ENCODE measurements at places on chromosomes 5 and 9. TPM values are rescaled to one million over a fixed set of nuclear protein-coding genes. Genes with fewer than 3 reads are reported as not detected.

OTULINL gene
- total RNA-seq, result 0.36 TPM

VLDLR gene
- total RNA-seq, result 10.1 TPM

TCERG1 gene
- 43.6 TPM for total RNA-seq

CYLC2 gene
- total RNA-seq, result not detected

SMIM33 gene
- not detected for total RNA-seq

SPINK13 gene
- not detected for total RNA-seq

PCDHA4 gene
- total RNA-seq, result 0.88 TPM

PCDHA2 gene
- under 0.01 TPM for total RNA-seq

CTNND2 gene
- total RNA-seq, result not detected

SMIM27 gene
- total RNA-seq, result 1.8 TPM

SLC46A2 gene
- total RNA-seq, result under 0.01 TPM

RFX3 gene
- 2.9 TPM for total RNA-seq

SLC44A1 gene
- total RNA-seq, result 50.1 TPM

ALDOB gene
- not detected for total RNA-seq

Data from osteoblast (primary cell).